ENCODE measurements at places on chromosomes 2 and 18.

GRCh38 chr2:189254268-189254883, 74.8 kb upstream of the COL5A2 start:
- no peak for DNase-seq

DNA sequence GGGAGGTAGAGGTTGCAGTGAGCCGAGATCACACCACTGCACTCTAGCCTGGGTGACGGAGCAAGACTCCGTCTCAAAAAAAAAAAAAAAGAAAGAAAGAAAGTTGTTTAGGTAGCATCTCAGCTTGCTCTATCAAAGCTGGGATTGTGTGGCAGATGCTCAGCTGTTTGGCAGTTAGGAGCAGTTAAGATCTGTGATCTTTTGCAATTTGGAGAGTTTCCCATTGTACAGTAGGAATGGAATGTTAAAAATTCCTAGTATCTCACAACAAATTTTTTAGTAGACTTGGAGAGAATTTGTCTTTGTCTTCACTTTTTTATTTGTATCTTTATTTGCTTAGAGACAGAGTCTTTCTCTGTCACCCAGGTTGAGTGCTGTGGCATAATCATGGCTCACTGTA, 122.9 kb upstream of the UNC80 start:
- no peak for DNase-seq

DNA sequence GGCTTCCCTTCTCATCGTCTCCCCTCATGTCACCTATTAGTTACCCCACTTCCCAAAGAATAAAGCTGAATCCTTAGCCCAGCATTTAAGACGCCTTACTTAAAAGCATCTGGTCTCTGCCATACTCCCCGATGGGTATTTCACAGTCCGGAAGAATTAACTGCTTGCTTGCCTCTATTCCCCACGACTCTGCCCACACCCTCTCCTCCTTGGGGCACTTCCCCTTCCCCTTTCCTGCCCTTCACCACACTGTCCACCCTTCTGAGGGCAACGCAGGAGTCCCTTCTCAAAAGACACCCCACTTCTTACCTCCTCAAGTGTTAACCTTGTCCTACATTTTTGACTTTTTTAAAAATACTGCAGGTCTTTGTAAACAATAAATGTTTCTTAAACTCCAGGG, 60.1 kb upstream of the RMP24 start:
- no peak for DNase-seq

DNA sequence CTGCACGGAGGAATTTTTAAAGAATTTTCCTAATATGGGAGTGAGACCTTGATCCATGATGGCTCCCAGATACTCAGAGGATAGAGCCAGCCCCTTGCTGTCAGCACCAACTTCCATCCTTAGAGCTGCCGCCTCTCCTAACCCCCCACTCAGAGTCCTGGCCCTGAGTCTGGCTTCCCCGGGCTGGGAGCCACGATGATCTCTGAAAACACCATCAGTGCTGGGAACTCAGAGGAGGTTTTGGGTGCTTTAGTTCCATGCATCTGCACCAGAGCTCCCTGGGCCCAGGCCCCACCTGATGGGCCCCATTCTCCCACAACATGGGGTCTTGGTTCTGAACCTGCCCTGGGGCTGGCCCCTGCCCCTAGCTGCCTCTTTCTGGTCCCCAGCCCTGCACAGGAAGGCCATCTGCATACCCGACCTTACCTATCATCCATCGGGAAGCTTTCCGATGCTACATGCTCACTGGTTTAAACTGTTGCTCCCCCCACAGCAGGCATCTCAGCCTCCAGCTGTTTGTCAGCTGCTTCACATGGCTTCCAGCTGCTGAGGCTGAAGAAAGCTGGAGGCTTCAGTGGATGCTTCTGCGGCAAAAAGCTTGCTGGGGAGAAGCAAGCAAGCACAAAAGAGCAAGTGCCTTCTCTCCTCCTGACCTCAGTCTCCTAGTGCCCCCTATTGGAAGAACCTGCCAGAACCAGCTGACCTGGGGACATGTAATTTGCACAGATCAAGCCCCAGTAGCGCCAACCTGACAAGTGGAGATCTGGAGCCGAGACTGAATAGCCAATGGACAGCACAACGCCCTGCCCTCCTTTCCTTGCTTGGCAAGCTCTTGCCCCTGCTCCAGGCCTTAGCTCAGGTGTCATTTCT, 24.2 kb upstream of the RHOB start:
- no peak for DNase-seq

GRCh38 chr2:60794271-60794863, 38.3 kb downstream of the PAPOLG start:
- DNase-seq = no peak

DNA sequence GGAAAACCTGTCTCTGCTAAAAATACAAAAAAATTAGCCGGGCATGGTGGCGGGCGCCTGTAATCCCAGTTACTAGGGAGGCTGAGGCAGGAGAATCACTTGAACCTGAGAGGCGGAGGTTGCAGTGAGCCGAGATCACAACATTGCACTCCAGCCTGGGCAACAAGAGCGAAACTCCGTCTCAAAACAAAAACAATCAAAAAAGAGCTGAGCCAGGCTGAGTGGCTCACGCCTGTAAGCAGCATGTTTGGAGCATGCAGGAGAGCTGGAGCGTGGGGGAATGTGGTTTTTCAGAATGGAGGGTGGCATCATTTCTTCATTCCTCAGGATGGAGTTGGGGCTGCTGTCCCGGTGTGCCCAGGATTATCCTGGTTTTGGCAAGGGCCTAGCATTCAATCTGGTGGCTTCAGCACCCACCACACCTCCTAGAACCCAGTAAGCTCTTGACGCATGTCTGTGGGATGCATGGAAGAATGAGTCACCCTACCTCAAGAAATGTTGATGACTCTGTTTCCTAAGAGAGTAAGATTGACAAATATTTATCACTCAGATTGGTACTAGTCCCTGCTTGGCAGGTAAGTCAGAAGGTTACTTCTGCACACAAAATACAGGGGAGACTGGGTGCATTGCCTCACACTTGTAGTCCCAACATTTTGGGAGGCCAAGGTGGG, 90.2 kb upstream of the ODC1 start:
- no peak for DNase-seq

DNA sequence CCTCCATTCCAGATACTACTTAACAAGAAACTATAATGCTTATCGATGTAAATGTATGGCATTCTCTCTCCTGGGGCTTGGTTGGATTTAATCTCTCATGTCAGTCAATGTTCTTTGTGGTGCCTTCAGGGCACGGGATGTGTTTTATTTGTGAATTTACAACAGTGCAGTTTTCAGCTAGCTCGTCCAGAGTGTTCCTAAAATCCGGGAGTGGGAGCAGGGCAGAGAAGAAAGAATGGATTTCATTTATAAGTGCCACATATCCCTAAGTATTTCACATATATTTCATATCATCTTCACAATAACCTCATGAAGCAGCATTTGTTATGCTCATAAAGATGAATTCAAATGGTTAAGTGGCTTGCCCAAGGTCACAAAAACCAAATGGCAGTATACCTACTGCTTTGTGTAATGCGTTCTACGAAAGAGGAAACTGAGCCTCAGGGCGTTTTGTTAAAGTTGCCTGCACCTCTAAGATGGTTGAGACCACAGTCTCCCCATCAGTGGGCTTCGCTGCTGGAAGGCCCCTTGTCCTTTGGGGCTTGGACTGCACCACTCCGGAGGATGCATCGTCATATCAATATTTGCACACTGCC, 134.7 kb upstream of the MGAT5 start:
- DNase-seq = no peak

- DNase-seq = no peak
Measured at GRCh38 chr2:225411452-225411851, 11.9 kb downstream of the NYAP2 start.

- peak; percentile 10 for DNase-seq
Measured at GRCh38 chr2:134718817-134719814, at the start of gene TMEM163. TSS of gene TMEM163 (minus strand) at chr2:134719000.

DNA sequence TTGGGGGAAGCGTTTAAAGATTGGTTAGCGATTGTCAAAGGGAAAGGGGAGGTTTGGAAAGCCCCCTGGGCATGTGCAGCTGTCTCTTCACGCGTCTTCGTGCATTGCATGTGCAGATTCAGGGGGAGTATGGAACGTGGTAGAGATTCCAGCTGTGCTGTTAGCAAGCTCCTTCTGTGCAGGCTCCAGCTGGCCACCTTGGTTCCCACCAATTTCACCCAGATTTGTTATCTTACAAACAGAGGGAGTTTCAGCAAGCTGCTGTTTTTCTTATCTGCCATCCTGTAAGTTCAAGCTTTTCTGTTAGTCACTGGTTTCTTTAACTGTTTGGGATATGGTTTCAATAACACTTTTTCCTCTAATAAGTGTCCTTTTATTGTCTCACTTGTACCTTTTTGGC, 30.4 kb downstream of the FARP2 start:
- no peak for DNase-seq

DNA sequence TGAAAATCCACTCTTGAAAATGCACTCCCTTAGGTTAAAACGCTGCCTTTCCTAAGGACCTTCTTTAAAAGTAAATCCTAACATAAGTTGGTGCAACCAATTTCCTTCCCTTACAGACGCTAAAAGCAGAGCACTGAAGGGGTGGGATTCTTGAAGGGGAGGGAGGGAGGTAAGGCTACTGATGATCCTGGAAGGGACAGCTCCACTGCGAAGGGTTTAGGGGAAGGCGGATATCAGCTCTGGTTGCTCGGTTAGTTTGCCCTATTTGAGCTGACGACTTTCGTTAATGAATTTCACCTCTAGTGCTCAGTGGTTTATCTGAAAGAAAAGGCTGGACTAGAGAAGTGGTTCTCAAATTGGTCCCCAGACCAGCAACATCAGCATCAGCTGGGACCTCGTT, 49.7 kb upstream of the SIGLEC15 start:
- no peak for DNase-seq

DNA sequence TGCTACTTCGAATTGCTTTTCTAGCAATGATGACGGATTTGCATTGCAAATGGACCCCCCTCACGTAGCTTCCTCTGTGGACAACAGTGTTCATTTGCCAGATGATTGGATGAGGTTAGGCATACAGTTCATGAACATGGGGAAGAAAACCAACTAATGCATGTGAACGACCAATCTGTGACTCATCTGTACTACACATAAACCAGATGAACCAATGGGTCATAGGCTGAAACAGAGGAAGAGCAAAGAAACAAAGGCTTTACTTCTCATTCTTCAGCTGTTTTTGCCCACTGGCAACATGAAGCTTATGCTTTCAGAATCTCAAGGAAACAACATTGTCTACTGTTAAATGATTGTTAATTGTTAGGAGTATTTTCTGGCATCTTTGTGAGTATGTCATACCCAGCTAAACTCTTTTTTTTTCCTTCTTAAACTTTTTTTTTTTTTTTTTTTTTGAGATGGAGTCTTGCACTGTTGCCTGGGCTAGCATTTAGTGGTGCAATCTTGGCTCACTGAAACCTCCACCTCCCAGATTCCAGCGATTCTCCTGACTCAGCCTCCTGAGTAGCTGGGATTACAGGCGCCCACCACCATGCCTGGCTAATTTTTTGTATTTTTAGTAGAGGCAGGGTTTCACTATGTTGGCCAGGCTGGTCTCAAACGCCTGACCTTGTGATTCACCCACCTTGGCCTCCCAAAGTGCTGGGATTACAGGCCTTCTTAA, 35.5 kb downstream of the EFEMP1 start:
- DNase-seq = no peak

DNA sequence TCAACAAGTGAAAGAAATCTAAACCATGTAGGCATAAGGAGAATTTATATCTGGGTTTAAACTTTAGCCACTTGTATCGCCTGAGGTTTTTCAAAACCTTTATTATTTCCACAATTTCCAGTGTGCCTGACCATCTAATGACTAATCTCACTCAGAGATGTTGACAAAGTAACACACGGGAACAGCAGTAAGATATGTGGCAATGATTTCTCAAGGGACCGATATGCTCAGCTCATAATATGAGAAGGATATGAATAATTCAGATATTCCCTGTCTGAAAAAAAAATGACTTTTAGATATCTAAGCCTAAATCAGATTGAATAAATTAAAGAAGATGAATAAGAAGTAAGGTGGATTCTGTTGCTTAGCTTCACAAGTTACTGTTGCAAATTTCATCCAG, 43.5 kb downstream of the TMEM163 start:
- no peak for DNase-seq

DNA sequence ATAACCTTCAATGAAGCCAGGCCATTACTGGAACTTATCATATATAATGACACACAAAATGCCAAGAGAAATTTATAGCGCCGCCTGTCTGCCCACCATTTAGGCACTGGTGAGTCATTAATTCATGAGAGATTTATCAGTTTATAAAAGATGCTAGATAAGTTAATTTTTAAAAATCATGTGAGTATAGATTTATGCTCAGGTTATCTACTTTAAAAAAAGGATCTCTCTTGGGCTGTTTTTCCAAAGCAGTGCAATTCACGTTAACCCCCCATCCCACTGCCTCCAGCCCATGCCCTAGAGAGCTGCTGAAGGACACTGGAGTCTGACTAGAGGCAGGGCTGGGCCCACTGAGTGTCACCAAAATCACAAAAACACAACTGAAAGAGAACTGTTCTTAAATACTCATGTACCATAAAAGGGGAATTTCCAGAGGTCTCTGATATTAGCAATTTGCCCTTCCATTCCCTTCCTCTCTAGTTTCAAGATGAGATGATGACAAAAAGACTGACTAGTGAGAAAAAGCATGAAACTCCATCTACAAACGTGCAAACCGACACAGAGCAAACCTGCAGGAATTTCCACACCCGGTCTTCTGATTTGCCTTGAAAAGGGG, 160.8 kb downstream of the BCL2 start:
- peak; percentile 19 for DNase-seq

DNA sequence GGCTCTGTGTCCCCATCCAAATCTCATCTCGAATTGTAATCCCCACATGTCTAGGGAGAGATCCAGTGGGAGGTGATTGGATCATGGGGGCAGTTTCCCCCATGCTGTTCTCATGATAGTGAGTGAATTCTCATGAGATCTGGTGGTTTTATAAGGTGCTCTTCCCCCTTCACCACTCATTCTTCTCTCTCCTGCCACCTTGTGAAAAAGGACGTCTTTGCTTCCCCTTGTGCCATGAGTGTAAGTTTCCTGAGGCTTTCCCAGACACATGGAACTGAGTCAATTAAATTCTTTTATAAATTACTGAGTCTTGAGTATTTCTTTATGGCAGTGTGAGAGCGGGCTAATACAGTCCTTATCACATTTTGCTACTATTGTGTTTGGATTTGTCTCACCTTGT, 177.6 kb upstream of the SLC39A10 start:
- DNase-seq = no peak

- no peak for DNase-seq
Measured at GRCh38 chr18:29071869-29072268, 894.9 kb upstream of the CDH2 start.

- DNase-seq = no peak
Measured at GRCh38 chr2:68736086-68736485, 1.5 kb downstream of the ARHGAP25 start.

Measured in activated CD4-positive, alpha-beta T cell treated with anti-CD3 and anti-CD28 coated beads, Interleukin-2, amount 50 U/mL, for 1 hour (primary cell).